ENCODE measurements at places on chromosomes 3 and 15. TPM values are rescaled to one million over a fixed set of nuclear protein-coding genes. Genes with fewer than 3 reads are reported as not detected.

DNA sequence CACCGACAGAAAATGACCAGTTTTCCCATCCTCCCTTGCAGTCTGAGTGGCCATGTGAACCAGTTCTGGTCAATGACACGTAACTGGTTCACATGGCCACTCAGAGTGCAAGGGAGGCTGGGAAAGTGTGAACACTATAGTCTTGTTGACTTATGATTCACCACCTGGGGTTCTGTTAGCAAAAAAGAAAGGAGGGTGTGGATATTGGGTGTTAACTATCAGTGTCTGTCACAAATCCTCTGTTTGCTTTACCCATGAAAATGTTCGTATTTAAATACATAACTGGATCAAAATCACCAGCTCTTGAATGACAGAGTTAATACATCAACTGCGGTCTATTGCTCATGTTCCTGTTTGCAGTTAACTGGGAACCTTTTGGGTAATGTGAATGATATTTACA lies 92.3 kb downstream of the ADAMTSL3 start:
- no peak for DNase-seq

- DNase-seq = no peak
Observed at GRCh38 chr3:44883999-44884431, 9.6 kb downstream of the TGM4 start.

GRCh38 chr3:168250415-168250861 lies 154.7 kb upstream of the GOLIM4 start:
- DNase-seq = peak; percentile 24

DNA sequence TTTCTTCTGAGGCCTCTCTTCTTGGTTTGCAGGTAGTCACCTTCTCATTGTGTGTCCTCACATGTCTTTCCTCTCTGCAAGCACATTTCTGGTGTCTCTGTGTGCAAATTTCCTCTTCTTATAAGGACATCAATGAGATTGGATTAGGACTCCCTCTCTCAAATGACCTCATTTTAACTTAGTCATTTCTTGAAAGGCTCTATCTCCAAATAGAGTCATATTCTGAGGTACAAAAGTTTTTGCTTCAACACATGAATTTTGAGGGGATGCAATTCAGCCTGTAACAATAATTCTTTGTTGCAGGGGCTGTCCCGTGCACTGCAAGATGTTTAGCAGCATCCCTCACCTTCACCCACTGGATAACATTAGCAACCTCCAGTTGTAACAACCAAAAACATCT lies 115.0 kb upstream of the DCBLD2 start:
- DNase-seq = no peak

Gene TRAIP
- 24.9 TPM for total RNA-seq

Gene GP5
- not detected for total RNA-seq

GRCh38 chr3:68676136-68676535 lies 256.2 kb downstream of the TAFA4 start:
- DNase-seq = no peak

- DNase-seq = no peak
Observed at GRCh38 chr3:57966829-57967228, 41.4 kb upstream of the FLNB start.

GRCh38 chr3:23811919-23812318 lies 6.2 kb downstream of the UBE2E1 start:
- no peak for DNase-seq

Gene ILDR1
- total RNA-seq = 1.1 TPM

GRCh38 chr15:45351227-45351626 lies 27.1 kb downstream of the GATM start:
- no peak for DNase-seq

DNA sequence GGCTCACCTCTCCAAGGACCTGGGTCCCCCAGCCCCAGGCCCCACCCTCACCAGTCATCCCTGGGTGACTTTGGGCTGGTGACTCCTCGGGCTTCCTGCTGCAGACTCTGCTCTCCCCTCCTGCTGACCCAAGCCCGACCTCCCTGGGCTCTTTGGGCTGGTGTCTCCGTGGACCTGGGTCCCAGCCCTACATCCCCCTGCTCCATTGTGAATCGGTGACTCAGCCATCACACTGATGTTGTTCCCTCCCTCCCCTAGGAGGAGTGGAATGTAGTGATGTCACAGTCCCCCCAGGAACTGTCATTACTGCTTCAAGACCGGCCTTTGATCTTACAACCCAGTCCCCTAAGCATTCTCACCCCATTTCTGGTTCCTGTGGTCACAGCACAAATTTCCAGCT lies 83.7 kb downstream of the ADAMTS7 start:
- DNase-seq = peak; percentile 70

Gene DUOX2
- not detected for total RNA-seq

Gene SLCO2A1
- total RNA-seq = 2.4 TPM

Gene PHC3
- 10.2 TPM for total RNA-seq

GRCh38 chr3:195715134-195715533 lies 5.6 kb upstream of the MUC20 start:
- no peak for DNase-seq

All from H7 (cell line).